ENCODE measurements at places on chromosomes 5 and 9.

DNA sequence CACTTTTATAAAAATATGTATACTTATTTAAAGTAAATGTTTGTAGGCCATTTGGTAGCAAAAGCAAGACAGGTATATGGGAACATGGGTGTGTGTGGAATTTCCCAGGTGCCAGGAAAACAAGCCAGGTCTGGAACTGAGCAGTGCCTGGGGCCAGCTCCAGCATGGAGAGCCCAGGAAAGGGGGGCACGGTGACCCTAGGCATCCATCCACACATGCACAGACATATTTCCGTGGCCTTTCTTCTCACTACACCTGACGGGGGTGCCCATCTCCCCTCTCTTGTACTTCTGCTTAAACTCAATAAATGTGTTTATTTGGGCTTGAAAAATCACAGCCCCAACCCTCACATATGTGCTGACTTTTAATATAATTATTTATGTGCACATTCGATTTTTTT, 31.2 kb upstream of the CXCL14 start:
- no peak for DNase-seq

GRCh38 chr9:137217276-137218211, 4.5 kb downstream of the RNF208 start:
- DNase-seq, result no peak

- no peak for DNase-seq
Observed at GRCh38 chr5:149641600-149641999, 60.3 kb downstream of the ARHGEF37 start.

DNA sequence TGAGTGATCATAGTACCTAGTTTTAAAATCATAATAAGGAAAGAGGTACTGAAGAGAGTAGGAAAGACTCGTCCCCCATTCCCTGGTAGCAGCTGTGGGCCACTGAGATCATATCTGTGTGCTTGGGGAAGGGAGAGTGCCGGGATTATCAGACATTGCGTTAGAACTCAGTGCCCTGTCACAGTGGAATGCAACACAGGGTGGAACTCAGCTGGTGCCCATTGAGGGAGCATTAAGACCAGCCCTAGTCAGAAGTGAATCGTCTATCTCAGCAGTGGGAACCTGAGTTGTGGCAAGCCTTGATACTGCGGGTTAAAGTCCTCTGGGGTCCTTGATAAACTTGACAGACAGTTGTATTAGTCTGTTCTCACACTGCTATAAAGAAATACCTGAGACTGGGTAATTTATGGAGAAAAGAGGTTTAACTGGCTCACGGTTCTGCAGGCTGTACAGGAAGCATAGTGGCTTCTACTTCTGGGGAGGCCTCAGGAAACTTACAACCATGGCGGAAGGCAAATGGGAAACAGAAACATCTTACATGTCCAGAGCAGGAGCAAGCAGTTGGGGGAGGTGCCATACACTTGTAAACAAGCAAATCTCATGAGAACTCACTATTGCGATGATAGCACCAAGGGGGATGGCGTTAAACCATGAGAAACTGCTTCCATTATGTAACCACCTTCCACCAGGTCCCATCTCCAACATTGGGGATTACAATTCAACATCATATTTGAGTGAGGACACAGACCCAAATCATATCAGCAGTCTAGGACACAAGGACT, 33.1 kb downstream of the NDUFAF2 start:
- DNase-seq, result no peak

DNA sequence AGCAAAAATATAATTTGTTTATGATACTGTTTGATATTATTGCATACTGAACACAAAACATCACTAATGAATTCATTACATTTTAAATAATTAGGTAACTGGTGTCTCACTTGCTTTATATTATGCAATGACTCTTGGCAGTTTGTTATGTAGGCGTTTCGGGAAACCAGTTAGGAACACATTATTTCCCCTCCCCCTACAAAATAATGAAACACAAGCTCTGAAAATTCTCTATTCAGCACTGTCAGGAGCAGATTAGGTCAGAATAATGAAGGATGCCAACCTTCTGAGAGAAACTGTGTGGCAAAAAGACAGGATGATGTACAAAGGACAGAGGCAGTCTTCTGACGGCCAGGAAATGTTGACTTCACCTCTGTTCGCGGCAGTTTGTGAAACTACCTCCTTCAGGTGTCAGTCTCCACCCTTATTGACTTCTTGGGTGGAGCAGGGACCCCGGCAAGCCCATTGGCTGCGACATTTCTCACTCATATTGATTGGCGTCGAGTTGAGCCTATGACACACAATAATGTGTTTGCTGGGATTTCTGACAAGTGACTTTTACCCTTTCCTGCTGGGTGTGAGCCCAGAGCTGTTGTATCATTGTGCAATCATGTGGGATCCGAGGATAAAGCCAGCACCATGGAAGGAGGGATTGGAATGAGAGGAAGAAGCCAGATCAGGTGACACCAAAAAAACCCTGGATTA, 33.9 kb downstream of the SH3PXD2B start:
- peak; percentile 65 for DNase-seq

- DNase-seq, result no peak
Observed at GRCh38 chr9:70020991-70021571, 22.6 kb upstream of the MAMDC2 start.

DNA sequence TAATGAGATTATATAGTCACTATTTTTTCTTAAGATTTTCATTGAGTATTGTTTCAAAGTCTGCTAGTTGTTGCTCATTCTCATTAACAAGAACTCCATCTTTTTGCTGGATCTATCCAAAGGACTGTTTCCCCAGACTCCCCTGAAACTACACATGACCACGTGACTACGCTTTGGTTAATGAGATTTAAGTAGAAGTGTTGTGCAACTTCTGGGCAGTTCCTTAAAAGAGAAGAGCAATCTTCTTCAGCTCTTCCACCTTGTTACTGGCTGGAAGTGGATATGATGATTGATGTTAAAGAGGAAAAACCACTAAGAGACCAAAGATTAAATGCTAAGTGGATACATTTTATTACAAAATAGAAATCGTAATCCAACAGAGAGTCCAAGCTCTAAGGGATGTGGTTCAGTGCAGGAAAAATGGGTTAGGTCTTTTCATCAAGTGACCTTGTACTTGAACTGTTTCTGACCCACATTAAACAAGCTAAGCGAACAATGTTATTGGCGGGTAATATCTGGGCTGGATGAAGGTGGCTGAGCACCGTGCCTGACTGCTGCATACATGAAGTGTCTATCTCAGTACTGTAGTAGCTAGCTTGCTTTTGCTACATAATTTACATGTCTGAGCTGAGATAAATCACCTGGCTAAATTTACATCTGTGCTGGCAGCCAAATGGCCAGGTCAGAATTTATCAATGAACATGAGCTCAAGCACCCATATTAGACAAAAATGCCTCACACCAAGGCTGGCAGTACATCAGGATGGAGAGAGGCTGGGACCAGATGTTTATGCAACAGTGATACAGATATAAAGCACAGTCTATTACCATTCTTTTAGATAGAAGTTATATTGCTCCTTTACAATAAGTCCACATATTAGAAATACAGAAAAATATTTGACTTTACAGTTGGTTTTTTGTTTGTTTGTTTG, 7.5 kb upstream of the CTNNAL1 start:
- DNase-seq, result no peak

- DNase-seq, result no peak
Observed at GRCh38 chr5:160213537-160213936, 15.8 kb upstream of the FABP6 start.

DNA sequence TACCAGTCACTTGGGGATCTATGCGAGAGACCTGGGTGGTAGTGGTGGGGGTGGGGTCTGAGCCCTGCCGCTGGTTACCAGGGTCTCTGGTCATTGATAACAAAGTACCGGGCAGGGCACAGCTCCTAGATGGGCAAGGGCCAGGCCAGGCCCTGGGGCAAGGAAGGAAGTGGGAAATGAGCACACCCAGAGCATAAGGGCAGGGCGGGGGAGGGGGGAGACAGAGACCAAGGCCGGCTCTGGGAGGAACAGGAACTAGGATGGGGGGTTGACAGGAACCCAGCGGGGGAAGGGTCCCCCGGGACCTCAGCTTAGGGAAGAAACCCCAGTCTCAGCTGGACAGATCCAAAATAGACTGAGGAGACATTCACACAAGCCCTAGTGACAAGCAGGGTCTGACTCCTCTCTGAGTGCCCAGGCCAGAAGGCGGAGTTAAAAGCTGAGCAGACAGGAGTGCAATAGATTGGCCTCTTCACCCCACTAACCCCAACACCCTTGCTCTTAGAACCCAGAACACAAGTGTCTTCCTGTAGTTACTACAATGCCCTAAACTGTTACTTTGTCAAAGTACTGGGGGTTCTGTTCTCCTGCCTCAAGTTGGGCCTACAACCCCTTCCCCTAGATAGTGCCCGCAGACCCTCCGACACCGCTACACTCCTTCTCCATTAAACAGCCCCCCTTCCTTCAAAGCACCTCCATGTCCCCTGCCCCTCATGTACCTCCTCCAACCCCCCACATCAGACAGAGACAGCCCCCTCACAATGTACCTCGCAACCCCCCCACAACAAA, 628 bp downstream of the ATOSB start:
- DNase-seq, result no peak

DNA sequence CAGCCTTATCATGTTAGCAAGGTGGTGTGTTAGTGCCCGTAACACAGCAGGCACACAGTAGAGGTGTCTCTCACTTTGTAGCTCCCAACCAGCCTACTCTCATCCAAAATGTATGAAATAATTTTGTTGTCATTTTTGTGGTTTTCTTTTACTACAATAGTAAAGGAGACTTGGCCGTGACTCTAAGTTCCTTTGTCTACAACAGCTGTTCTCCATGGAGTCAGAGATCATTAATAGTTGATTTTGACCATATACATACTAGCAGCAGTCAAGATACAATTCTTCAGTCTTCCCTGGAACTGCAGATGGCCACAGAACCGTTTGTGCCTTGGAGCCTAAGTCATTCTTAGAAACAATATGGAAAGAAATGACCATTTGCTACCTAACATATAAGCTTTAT, 567.1 kb downstream of the TLR4 start:
- no peak for DNase-seq

DNA sequence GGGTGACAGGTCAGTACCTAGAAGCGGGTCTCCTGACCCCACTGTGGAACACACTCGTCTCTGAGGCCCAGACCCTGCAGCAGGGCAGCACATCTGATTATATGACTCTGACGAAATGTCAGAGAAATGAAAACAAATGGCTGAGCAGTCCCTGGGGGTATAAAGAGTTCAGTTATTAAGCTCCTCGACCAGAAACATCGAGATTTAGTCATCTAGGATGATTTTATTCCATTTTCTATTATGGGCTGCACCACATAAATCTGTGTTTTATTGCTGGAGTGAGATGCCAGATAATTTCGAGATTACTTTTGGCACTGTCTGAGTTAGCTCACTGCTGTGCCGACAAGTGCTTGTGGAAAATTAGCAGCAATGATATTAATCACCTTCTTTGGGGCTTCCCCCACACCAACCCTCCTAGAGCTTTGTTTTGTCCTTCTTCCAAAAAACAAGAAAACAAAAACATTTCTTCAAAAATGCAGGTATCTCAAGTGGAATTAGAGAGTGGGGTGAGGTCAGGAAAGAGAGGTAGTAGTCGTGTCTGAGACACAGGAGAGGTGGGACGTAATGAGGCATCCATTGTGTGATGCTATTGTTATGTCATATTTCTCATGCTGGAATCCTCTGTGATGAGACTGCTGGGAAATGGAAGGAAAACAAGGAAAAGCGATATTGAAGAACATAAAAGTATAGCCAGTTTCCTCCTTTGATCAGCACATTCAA, 495.5 kb downstream of the DMAC1 start:
- DNase-seq, result no peak

DNA sequence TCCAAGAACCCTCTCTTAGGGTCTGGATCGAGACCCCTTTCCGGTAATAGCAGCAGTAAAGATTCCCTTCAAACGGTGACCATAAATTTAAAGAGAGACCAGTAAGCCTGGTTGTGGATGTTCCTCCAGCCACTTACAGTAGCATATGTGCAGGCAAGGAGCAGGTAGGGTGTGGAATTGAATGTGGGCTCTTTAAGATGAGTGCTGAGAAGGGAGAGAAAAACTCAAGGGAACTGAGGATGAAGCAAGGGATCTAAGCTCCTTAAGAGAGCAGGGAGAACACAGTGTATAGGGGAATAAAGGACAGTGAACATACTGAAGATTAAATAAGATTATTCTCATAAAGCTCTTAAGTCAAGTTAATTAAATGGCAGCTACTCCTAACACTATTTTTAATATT, 51.3 kb downstream of the DPYSL3 start:
- DNase-seq, result no peak

- DNase-seq, result no peak
Observed at GRCh38 chr5:86118542-86118941, 499.2 kb upstream of the COX7C start.

GRCh38 chr5:181217111-181217802, 5.8 kb upstream of the TRIM41 start:
- DNase-seq, result peak; percentile 70

- peak; percentile 10 for DNase-seq
Observed at GRCh38 chr9:137619240-137620047, 639 bp downstream of the EHMT1 start.

- DNase-seq, result no peak
Observed at GRCh38 chr9:132150256-132150655, 11.6 kb upstream of the NTNG2 start.

- no peak for DNase-seq
Observed at GRCh38 chr5:20307391-20307790, 319.4 kb upstream of the CDH18 start.

GRCh38 chr5:94440015-94440414, 178.4 kb downstream of the KIAA0825 start:
- DNase-seq, result no peak

DNA sequence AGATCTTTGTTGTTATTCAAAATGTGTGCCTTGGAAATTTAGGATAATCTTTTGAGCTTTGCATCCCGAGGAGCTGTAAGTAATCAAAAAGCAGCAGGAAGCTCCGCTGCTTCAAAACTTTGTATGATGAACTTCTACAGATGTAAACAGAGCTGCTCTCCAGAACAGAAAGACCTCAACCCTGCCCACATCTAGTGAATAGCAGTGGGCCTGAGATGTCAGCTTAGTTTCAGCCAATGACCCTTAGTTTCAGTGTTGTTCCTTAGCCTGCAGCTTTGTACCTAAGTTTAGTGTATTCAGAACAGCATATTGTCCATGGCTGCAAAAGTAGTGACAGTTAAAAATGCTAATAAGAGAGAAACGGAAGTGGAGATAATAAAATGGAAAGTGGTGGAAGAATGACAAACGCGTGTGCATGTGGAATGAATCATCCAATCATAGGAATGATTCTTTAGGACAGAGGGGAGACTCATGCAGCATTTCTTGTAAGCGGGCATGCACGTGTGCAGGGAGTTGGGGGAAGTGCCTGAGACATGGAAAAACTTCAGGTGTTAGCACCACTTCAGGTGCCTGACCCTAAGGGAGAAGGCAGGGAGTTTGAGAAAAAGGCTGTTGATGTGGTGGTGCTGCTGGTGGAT, 24.9 kb downstream of the SNX24 start:
- no peak for DNase-seq

- DNase-seq, result peak; percentile 8
Observed at GRCh38 chr5:91219803-91220371, 163.2 kb downstream of the ARRDC3 start.

GRCh38 chr9:112355427-112355897, 22.0 kb upstream of the PTBP3 start:
- DNase-seq, result peak; percentile 67

- no peak for DNase-seq
Observed at GRCh38 chr5:78893940-78894677, 91.0 kb downstream of the ARSB start.
